ENCODE measurements at places on chromosomes 5 and 9.

- no peak for DNase-seq
Measured at GRCh38 chr5:8831251-8831650, 714.6 kb downstream of the SEMA5A start.

DNA sequence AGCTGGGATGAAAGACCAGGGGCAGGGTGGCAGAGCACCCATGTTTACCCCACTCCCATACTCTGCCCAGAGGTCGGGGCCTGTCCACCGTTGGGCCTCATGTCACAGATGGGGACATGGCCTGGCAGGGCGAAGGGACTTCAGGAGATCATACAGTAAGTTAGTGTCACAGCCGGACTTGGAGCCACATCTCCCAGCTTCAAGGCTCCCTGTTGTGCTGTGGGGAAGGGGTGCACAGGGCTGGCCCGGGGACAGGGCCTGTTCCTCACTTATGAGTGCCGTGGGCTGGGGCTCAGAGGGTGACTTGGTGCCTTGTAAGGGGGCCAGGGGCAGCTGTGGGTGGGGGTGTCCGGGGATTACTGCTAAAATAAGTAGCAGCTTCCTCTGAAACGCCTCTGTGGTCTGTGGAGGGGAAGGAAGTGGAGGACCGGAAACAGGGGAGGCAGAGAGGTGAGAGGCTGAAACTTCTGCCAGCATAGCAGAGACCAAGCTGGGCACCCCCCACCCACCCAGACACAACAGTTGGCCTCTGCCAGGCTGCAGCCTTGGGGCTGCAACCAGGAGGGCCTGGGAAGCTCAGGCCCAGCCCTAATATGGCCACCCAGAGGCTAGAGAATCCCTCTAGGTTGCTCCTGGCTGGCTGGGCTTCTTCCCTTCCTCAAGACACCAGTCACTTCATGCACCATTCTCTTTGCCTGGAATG is 41.1 kb upstream of the NEK6 start:
- peak; percentile 63 for DNase-seq

DNA sequence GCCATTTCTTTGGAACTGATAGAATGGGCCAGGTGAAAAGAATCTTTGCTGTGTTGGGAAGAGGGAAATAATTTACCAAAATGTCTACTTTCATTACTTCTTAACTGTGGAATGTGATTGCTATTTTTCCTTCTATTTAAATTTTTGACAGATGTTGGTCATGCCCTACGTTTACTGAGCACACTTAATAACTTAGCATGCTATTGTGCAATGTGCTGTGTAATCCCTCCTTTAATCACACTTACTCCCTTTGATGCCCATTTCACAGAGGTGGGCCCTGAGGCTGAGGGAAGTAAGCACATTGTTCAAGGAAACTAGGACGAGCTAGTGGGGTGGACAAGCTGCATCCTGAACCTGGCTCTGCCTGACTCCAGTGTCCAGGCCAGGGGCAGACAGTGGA is 47.8 kb upstream of the INSYN2B start:
- no peak for DNase-seq

DNA sequence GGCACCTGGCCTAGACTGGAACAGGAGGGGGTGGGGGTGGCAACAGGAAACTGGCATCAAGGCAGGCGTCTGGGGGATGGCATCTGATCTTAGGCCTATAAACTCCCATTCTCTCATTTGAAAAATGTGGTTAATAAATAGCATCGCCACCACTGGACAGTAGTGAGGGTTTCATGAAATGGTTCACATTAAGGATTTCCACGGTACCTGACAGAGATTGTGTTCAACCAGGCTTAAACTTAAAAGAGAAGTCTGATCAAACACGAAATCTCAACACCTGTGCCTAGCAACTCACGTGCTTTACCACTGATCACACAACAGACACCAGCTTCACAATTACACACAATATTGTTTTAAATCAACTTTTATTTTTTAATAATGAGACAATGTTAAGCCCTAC is 3.0 kb downstream of the DENND1A start:
- no peak for DNase-seq

- DNase-seq, result no peak
Measured at GRCh38 chr5:57902095-57902494, 419.5 kb upstream of the ACTBL2 start.

- no peak for DNase-seq
Measured at GRCh38 chr5:149735066-149735465, 5.0 kb downstream of the PPARGC1B start.

DNA sequence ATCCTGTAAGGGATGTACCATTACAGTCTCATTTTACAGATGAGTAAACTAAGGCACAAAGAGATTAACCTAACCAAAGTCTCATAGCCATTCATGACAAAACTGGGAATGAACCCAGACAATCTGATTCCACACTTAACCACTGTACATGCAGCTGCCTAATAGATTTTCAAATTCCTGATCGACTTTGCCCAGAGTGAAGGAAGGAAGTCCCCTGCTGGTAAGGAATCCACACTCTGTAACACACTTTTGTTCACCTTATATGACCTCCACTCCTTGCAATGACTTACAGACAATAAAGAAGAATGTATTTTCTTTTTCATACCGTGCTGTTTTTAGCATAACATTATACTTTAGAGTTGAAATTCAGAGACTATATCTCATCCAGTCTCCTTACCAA is 31.3 kb upstream of the PLPP6 start:
- DNase-seq, result no peak

- peak; percentile 24 for DNase-seq
Measured at GRCh38 chr5:161544350-161544765, 2.2 kb downstream of the GABRB2 start.

GRCh38 chr9:93967020-93967803 is 12.1 kb upstream of the BARX1 start:
- DNase-seq, result no peak

GRCh38 chr9:21265421-21266189 is 25.8 kb upstream of the IFNA14 start:
- no peak for DNase-seq

GRCh38 chr5:173457482-173457881 is 129.3 kb upstream of the STC2 start:
- DNase-seq, result no peak

DNA sequence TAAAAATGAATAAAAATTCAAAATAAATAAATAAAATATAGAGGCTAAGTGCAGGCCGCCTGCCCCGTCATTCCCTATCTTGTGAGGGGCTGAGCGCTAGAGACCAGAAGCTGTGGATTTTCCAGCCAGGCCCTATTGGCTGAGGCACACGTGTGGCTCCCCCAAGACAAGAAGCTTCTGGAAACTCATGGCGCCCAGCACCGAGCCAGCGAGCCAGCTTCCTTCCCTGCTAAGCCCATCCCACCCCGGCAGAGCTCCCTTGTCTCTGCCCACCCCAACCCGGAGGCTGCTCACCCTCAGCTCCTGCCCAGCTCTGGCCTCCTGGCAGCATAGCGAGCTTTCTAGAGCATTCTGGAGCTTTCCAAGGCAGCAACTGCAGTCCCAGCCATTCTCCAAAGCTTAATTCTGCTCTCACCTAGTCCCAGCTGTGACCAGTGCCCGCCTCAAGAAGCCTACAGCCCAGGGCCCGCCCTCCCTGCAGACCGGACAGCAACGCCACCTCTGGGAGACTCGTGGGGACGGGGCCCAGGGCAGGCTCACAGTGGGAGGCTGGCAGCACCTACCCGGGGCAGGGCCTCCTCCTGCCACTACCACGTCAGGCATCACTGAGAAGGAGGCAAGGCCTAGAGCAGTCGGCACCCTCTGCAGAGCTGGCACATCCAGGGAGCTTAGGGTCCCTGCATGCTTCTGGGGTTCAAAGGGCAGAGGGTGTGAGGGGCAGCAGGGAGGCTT is 23.2 kb upstream of the TMEM250 start:
- no peak for DNase-seq

DNA sequence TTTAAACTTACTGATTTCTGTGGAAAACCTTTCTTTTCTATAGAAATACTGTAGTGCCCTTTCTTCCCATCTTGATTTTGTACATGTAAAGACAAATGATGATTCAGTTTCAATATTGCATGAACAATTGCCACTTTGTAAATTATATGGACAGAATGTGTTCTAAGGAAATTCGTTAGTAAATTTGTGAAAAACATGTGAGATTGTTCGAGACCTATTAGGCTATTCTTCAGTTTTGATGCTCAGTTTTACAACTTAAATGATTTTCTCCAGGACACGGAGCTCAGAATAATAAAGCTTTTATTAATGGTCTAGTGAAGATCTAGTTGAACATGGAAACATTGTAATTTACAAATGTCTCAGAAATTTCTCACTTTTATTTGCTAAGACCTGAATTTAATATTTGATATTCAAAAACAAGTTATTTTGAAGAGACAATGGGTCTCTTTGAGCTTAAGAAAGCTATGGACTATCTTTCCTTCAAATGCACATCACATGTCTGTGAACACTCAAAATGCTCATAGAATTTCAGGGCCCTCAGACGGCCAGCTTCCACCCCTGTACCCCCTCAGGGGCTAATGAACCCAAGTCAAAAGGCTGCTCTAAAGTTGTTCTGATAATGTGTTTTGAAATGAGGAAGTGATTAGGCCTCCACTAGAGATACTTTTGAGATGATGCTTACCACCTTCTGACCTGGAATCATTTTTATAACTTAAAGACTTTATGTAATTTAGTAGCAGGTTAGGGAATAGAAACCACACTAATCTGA is 54.1 kb upstream of the FSD1L start:
- no peak for DNase-seq

DNA sequence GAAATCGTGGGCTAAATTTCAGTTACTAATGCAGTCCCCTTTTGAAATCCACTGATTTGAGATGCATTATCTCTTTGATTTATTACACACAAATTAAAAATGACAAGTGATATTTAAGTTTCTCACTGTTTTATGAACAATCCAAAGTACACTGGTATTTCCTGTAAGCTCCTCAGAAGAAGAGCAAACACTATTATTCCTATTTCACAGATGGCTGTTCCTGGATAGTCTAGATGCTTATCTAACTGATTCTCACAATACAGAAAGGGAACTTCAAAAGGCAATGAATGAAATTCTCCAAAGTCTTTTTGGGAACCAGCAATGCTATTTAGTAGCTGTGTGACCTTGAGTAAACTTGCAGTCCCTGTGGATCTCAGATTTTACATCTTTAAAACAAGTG is 404.7 kb upstream of the DAB2 start:
- DNase-seq, result no peak

GRCh38 chr5:54446379-54446732 is 9.1 kb upstream of the HSPB3 start:
- DNase-seq, result no peak

DNA sequence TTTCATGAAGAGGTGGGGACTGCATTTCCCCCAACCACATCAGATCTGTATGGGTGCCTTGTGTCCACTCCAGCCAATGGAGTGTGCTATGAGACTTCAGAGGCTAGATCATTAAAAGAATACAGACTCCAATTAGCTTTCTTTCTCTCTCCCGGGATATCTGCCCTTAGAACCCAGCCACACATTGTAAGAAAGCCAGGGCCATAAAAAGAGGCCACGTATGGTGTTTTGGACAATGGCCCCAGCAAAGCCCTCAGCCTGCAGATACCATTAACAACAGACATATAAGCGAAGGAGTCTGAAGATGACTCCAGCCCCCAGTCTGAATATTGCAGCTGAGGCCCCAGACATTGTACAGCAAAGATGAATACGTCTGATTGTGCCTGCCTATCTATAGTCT is 21.5 kb downstream of the IL6ST start:
- DNase-seq, result no peak

DNA sequence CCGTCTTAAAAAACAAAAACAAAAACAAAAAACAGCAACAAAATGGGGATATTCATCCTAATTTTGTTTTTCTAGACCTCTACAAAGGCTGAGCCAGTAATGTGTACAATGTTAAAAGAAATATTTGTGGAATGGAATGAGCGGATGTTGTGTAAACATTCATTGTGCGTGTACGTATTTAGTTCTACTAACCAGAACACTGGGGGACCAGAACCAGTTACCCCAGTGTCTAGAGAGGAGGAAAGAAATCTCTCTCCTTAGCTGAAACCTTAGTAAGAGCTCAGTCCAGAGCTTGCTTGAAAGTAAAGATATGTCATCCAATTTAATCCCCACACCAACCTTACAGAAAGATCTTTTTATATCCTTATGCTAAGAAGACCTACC is 106.7 kb upstream of the CPEB4 start:
- no peak for DNase-seq

DNA sequence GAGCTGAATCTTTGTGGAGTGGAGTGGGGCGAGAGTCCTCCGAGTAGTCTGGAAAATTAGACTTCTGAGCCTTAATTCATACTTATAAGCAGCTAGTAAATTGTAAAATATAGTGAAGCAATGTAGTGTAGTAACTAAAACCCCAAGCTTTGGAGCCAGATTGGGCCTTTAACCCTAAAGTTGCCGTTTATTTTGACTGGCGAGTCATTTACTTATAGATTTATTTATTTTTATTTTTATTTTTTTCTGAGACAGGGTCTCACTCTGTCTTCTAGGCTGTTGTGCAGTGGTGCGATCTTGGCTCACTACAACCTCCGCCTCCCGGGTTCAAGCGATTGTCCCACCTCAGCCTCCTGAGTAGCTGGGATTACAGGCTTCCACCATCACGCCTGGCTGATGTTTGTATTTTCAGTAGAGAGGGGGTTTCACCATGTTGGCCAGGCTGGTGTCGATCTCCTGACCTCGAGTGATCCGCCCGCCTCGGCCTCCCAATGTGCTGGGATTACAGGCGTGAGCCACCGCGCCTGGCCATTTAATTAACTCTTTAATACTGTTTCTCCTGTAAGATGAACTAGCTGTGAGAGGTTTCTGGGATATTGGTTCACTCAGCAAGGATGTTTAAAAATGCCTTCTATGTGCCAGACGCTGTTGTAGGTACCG is 687 bp upstream of the RPS23 start:
- DNase-seq, result no peak

- no peak for DNase-seq
Measured at GRCh38 chr9:27939186-27939585, 365.9 kb upstream of the C9orf72 start.

GRCh38 chr9:26205261-26205660 is 527.0 kb upstream of the TUSC1 start:
- no peak for DNase-seq

- no peak for DNase-seq
Measured at GRCh38 chr9:93357649-93358048, 93.8 kb upstream of the FAM120A start.

- DNase-seq, result no peak
Measured at GRCh38 chr9:99249619-99250018, 27.5 kb downstream of the SEC61B start.

- DNase-seq, result no peak
Measured at GRCh38 chr5:170441393-170441784, 52.2 kb upstream of the KCNMB1 start.

- DNase-seq, result no peak
Measured at GRCh38 chr5:141868541-141868940, 9.7 kb downstream of the PCDH1 start.

- no peak for DNase-seq
Measured at GRCh38 chr5:115649541-115649940, 23.7 kb upstream of the TMED7 start.

Data from stimulated activated CD4-positive, alpha-beta T cell treated with anti-CD3 and anti-CD28 coated beads, Interleukin-2, amount 100 ng/mL, for 24 hours (primary cell).